Ascending aorta (tissue), 2 donors: ENCODE measurements at places on chromosomes 7 and 10.

GRCh38 chr7:463362-463781 lies 56.3 kb downstream of the PDGFA start:
- no peak for DNase-seq

- DNase-seq, result no peak
Observed at GRCh38 chr10:8513155-8514147, 459.0 kb downstream of the GATA3 start.

GRCh38 chr7:112889268-112889667 lies 99.1 kb upstream of the TMEM168 start:
- DNase-seq, result no peak

DNA sequence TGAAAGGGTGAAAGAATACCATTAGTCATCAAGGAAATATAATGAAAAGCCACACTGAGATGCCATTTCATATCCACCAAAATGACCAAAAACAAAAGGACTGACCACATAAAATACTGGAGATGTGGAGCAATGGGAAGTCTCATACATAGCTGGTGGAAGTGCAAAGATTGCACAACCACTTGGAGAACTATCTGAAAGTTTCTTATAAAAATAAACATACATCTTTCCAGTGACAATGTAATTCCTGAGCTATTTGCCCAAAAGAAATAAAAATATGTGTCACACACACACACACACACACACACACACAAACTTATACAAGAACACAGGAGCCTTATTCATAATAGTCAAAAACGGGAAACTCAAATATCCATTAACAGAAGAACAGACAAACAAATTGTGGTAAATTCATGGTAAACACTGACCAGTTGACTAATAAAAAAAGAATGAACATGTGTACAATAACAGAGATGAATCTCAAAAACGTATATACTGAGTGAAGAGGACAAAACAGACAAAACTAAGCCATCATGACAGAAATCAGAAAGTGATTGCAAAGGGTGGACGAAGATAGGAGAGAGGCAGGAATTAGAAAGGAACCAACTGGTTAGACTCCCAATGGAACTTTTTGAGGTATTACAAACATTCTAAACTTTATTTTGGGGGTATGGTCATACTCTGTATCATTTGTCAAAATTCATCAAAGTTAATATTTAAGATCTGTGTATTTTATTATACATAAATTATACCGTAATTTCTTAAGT lies 21.5 kb downstream of the WASL start:
- no peak for DNase-seq

DNA sequence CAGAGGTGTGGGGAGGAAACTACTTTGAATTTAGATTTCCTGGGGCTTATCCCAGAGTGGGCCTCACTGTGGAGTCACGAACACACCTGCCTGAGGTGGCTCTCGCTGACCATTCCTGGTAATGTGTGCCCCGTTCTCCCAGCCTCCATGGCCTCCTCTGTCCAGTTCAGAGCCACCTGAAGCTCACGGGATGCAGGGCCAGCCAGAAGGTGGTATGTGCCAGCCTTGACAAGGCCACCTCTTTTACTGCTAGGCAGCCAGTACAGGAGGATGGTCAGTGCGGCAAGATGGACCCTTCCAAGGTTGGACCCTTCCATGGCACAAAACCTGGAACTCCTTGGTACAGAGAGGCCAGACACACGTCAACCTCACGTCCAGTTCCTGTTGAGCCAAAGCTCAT lies 210.3 kb downstream of the DNAJB6 start:
- DNase-seq, result no peak

GRCh38 chr10:115696747-115697146 lies 576.3 kb downstream of the GFRA1 start:
- DNase-seq, result no peak

- no peak for DNase-seq
Observed at GRCh38 chr7:20444030-20444800, 113.5 kb downstream of the ITGB8 start.

DNA sequence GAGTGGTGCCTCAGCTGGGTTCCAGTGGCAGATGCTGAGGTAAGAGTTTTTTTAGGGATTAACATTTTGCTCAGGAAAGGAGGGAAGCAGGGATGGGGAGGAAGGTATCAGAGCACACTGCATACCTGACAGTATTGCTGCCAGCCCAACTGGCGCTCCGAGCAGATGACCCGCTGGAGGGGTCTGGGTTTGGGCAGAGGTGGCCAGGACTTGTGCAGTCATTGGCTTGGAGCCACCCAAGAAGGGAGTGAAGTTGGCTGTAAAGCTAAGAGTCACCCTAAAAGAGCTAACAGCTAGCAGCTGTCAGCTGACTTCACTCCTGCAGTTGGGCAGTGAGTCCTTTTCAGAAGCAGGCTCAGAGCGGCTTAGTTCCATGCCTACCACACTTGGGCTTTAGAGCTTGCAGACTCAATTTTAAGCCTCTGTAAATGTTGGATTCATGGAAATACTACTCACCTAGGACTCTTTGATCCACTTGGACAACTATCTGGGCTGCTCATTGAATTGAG lies 5.8 kb upstream of the ARHGAP22 start:
- DNase-seq, result no peak

GRCh38 chr7:50409856-50410745 lies 40.0 kb downstream of the FIGNL1 start:
- DNase-seq, result no peak

GRCh38 chr10:34670081-34670480 lies 145.0 kb downstream of the PARD3 start:
- no peak for DNase-seq

DNA sequence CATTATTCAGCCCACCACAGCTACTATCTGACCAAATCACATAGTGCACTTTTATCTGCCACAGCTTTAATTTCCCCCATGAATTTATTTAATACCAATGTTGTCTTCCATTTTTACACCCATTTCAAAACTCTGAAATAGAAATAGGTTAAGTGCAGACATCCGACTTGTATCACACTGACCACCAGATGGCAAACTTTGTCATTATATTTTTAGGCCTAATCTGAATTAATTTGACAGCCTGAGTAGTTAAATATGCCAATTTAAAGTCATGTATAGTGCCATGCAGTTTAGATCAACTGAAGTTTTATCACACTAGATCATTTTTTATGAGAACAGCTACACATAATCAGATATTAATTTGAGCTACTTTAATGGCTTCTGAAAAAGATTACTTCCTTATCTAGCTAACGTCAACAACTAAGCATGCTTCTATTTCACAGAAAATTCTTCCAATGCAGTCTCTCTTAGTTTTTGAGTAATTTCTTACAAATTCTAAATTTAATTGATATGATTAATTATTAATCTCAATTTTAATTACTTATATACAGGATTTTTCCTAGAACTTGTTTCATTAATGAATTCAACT lies 566.4 kb downstream of the GFRA1 start:
- DNase-seq, result no peak

- no peak for DNase-seq
Observed at GRCh38 chr7:151206914-151207313, 3.4 kb downstream of the H2BK1 start.

DNA sequence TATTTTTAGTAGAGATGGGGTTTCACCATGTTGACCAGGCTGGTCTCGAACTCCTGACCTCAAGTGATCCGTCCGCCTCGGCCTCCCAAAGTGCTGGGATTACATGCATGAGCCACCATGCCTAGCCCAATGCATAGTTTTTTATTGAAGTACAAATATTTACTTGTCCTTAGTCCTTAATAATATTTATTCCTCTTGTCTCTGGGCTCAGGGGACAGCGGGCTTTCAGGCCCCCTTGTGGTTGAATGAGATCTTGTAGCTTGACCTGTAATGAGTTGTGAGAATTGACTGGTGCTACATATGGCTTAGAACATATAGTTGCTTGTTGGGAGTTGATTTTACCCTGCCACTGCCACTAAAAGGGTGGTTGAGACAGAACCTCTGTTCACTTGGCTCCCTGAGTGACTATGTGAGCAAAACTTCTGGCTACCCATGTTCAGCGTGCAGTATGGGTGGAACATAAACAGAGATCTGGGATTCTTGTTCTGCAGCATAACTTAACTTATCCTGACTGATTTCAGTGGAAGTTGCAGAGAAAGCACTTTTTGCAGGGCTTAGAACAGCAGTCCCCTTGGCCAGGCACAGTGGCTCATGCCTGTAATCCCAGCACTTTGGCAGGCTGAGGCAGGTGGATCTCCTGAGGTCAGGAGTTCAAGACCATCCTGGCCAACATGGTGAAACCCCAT lies 14.9 kb downstream of the CCL26 start:
- DNase-seq, result no peak

- DNase-seq, result no peak
Observed at GRCh38 chr7:1152492-1152891, 7.5 kb downstream of the ZFAND2A start.

DNA sequence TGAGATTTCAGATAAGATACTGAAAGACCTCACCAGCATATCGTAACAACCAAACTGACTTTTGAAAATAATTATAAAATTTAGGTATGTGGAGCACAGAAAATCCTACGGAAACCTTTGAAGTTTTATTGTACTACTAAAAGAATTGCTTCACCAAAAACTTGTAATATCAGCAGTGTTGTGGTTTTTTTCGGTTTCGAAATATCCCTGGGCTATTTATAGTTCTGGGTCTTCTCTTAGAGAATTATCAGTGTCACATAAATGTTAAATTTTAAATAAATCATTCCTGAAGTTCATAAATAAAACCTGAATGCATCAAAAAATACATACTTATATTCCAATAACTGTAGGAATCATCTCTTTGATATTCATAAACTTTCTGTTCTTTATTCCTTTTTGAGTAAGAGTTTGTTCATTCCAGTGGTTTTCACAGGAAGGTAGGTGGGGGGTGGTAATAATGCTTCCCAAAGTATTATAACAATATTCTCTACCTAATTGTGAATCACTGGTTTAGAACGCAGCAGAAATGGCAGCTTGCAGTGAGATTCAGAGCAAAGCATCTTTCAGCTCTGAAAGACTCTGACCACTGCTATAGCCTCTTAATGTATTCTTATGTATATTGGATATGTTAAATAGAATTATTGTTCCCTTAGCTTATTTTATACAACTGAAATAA lies 60.2 kb downstream of the ZNF277 start:
- no peak for DNase-seq

- no peak for DNase-seq
Observed at GRCh38 chr10:74121368-74121767, 29.3 kb downstream of the AP3M1 start.

- no peak for DNase-seq
Observed at GRCh38 chr7:82044497-82045080, 274.7 kb upstream of the HGF start.

- no peak for DNase-seq
Observed at GRCh38 chr10:112744181-112745096, 205.6 kb upstream of the TCF7L2 start.

GRCh38 chr10:73941300-73941699 lies 30.4 kb downstream of the PLAU start:
- DNase-seq, result no peak

GRCh38 chr10:127449490-127449889 lies 99.6 kb upstream of the NPS start:
- DNase-seq, result no peak

DNA sequence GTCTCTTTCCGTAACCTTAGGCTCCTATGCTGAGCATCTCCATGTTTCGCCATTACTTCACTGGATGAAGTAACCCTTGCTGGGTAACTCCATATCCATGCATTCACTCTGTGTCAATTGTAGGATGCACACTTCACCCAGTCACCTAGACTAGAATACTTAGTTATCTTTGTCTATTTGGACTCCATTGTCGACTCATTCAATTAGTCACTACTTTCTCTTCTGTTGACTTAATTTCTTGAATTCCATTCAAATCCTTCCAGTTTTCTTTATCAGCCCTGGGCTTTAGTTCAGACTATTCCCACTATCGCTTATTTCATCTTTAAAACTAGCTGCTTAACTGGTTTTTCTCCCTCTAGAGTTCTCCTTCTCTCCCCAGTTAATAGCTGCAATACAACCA lies 111.3 kb upstream of the TNS3 start:
- DNase-seq, result no peak

GRCh38 chr10:131086094-131086493 lies 225.4 kb downstream of the TCERG1L start:
- DNase-seq, result no peak

DNA sequence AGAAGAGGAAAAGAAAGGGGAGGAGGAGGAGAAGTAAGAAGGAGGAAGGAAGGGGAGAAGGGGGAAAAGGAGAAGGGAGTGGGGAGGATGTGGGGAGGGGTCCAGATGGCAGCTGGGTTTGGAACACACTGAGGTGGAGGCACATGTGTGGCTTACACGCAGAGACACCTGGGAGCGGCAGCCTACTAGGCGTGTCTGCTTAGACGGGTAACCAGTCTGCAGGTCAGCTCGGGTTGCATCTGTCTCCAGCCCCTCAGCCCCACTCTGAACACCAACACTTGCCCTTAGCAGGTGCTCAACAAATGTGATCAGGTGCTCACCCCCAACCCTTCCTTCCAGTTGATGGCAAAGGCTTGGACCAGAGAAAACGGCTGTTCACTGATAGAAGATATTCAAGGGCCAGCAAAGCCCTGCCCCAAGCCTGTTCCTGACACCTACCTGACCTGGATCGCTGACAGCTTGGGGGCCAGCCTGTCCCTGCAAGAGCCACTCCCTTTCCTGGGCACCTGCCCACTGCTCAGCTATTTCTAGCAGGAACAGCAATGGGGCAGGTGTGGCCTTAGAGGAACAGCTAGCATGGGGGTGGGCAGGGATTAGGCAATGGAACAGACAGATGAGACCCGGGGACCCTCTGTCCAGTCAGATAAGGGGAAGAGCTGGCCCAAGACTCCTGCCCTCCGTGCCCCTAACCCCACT lies 70.5 kb downstream of the SH3PXD2A start:
- DNase-seq, result no peak

- DNase-seq, result no peak
Observed at GRCh38 chr7:2824678-2825461, 19.2 kb downstream of the GNA12 start.

DNA sequence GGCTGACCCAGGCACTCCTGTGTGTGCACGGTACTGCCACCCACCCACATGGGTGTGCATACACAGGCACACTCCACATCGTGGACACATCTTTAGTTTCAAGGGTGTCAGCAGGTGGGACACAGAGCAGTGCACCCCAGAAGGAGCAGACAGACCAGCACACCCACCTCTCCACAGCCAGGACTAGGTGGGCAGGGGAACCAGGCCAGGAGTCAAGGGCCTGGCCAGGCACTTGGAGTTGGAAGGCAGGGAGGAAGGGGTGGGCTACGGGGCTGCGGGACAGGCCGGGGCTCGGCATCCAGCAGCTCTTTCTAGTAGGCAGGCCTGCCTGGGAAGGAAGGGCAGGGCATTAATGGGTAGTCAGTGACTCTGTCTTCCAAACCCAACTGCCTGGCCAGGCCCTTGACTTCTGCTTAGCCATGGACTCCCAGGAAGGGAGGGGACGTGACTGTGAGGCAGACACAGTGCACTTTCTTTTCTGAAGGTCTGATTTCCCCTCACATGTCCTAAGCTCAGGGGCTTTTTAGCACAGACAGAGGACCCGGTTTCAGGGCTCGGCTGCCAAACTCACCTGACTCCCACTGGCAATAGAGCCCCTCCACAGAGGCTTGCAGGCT lies 14.6 kb downstream of the RASGEF1A start:
- no peak for DNase-seq

DNA sequence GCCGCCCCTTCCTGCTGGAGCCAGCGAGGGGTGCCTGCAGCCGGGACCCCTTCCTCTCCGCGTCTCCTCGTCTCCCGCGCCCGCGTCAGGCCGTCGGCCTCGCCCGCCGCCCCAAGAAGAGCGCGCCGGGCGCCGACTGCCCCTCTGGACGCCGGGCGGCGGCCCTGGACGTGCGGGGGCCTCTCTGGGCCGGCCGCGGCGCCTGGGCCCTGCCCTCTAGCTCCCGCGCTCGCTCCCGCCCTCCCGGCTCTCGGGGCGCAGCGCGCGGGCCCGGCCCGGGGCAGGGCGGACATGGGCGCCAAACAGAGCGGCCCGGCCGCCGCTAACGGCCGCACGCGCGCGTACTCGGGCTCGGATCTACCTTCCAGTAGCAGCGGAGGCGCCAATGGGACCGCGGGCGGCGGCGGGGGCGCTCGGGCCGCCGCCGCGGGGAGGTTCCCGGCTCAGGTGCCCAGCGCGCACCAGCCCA lies 704 bp downstream of the ZNRF2 start:
- DNase-seq, result no peak
